ENCODE measurements at places on chromosomes 7 and 10.

DNA sequence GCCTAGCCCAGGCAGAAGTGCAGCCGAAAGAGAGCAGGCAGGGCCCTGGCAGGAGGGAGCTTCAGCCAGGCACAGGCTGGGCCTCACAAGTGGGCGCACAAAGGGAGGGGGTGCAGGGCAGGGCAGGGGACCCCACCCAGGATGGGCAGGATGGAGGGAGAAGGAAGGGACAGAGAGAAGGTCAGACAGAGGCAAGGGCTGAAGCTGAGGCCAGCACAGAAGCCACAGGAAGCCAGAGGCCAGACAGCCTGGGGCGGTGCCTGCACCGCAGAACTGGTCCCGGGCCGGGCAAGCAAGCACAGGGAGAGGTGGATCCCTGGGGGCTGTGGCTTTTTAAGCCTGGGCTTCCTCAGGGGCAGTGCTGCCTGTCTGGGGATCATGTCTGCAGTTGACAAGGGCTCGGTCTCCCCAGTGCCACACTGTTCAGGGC, 16.7 kb downstream of the NOS3 start:
- no peak for DNase-seq

DNA sequence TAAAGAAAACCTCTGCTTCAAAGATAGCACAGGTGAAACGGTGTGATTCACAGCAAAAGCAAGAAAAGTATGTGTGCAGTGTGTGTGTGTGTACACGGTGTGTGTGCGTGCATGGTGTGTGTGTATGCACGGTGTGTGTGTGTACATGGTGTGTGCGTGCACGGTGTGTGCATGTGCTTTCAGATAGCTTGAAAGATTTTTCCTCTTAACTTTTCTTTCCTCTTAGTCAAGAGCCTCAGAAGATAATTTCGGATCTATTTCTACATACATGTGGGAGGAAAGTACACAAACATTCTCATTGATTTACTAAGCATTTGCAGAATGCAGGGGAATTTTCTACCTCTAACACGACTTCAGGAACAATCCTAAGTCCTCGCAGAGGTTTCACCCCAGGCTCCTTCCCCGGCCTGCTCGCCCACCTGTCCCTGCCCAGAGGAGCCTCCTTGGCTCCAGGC, 2.9 kb downstream of the FGFR2 start:
- no peak for DNase-seq

DNA sequence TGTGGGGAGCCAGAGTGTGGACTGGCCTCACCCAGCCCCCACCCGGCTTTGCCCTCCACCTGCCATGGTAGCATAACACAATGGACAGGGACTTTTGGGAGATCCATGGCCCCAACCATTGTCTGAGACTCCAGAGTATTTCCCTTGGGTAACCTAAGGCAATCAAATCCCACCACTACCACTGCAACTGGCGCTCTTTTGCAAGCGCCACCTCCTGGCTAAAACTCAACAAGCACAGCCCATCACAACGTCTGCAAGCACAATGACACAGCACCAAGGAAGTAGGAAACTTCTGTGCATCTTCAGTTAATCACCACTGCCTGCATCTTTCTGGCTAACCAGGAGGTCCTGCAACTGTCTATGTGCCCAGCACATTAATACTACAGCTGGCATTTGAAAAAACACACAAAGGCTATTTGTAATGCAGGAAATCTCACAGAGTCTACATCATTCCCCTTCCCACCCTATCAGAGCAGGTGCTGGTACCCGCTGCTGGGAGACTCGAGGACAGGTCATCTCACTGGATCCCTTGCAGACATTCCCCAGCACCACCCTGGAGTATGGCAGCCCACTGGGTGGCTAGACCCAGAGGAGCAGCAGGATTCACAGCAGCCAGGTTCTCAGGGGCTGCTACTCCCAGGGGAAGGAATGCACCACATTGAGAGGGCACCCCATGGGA, 27.7 kb downstream of the ANKRD26 start:
- DNase-seq = no peak

DNA sequence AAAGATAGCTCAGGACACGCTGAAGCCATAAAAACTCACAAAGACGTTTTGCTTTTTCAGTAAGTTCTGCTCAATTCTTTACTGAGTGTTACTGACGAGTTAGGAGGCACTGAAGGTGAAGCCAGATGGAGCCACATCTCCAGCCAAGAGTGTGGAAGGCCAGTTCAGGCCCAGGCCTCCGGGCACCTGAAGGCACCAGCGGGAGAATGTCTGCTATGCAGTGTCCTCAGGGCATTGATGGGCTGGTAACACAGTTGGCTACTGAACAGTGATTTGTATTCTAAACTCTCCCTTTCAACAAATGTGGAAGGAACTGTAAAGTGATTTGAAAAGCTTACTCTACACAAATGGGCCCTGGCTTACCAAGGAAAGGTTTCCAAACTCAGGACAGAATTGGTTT, 64.8 kb upstream of the SVIL start:
- no peak for DNase-seq

GRCh38 chr10:80167471-80168161, 35.1 kb downstream of the PLAC9 start:
- no peak for DNase-seq

- DNase-seq = no peak
Observed at GRCh38 chr10:12649012-12649584, 299.8 kb downstream of the CAMK1D start.

GRCh38 chr10:86335831-86336230, 30.8 kb downstream of the GRID1 start:
- no peak for DNase-seq

GRCh38 chr7:38539477-38540081, 91.6 kb downstream of the AMPH start:
- DNase-seq = no peak

GRCh38 chr7:137283153-137283552, 60.4 kb downstream of the PTN start:
- DNase-seq = no peak

DNA sequence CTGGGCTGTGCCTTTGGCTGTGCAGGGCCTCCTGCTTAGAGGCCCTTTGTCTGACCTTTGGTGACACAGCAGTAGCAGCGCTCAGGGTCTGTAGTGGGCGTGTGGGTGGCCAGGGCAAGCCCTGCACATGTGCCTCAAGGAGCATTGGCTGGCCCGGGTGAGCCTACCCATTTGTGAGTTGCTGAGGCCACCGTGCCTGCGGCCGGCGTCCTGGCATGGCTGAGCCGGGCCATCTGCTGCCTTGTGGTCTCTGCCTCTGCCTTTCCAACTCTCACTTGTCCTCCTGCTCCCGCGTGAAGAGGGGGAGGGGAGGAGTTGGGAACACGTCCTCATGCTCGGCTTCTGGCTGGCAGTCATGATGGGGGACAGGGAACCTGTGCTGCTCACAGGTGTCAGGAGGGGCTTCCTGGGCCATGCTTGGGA, 9.2 kb upstream of the ORAI2 start:
- DNase-seq = no peak

GRCh38 chr10:64659311-64659710, 1138.1 kb downstream of the REEP3 start:
- DNase-seq = no peak

DNA sequence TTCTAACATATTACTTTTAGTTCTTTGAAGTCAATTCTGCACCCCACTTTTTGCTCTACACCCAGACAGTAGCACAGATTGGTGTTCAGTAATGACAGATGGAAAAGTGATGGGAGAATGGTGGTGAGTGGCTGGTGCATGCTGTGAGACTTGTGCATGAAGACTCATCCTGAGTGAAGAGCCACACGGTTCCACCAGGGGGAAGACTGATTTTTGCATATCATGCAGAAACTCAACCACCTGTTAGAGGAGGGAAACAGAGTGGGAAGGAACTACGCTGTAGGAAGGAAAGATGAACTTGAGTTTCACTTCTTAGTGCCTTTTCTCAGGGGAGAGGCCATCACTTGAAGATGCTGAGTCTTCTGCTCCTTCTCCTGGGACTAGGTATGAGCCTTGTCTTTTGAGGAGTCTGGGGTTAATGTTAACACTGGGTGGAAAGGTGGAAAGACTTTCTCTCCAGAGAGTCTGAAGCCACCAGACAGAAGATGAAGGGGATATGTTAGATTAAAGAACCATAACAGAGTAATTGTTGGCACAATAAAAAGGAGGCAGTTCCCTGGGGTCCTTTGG, 9.3 kb upstream of the PRSS1 start:
- no peak for DNase-seq

- DNase-seq = no peak
Observed at GRCh38 chr7:25578991-25579777, 350.9 kb upstream of the NPVF start.

GRCh38 chr7:12650080-12650479, 37.4 kb upstream of the ARL4A start:
- DNase-seq = no peak

DNA sequence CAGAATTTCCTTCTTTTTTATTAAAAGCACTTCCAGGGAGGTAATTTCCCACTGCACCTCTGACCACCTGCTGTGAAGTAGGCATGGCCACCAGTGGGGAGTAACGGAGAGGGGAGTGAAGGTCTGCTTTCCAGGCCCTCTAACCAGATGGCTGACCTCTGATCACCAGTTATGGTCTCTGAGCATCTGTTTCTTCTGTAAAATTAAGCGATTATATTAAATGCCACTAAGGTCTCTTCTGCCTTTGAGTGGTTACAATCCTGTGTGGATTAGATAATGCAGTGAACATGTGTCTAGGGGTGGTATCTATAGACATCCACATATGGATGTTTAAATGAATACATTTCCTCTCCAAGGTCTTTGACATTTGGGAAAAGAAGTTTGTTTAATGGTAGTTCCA, 199.6 kb downstream of the HERPUD2 start:
- no peak for DNase-seq

DNA sequence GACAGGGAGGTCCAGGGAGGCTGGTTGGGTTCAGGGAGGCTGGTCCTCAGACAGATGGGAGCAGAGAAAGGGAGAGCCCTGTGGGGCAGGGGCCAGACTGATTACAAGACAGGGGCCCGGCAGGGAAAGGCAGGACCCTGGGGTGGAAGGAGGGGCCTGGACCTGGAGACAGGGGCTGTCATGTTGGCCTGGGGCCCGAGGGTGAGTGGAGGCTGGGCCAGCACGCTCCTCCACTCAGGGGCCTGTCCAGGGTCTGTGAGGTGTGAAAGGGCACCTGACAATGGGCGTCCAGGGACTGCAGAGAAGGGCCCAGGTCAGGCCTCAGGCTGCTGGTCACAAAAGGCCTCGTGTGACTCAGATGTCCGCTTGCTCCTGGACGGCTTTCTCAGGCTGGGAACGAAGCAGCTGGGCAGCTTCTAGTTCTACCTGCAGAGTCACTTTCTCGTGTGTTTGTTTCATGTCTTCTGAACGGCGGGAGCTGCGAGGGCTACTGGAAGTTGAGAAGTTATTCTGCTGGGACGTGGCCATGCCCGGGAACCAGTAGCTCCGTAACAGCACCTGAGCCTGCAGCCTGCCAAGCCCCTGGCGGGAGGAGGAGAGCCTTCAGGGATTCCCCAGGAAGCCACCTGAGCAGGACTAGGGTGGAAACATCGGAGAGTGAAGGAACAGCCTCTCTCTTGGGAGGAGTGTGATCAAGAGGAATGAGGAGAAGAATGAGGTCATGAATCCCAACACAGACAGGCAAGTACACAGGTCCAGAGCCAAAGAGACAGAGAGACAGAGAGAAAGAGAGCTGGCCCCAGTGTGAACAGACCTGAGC, 65.8 kb downstream of the KLF6 start:
- DNase-seq = no peak

DNA sequence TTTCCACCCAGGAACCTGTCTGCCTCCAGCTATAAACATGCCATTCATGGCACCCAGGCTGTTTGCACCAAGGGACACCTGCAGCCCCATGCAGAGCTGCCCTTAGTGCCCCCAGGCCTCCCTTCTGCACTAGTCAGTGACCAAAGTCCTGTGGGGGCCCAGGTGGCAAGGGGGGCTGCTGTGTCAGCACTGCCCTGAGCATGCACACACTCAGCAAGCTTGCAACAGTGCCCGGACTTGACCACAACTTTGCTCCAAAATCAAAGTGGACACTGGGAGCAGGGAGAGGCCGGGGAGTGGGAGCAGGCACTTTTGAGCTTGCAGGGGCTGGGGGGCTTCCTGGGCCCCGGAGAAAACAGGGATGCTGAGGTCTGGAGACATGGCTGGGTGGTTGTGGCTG, 192.9 kb upstream of the MBL2 start:
- no peak for DNase-seq

DNA sequence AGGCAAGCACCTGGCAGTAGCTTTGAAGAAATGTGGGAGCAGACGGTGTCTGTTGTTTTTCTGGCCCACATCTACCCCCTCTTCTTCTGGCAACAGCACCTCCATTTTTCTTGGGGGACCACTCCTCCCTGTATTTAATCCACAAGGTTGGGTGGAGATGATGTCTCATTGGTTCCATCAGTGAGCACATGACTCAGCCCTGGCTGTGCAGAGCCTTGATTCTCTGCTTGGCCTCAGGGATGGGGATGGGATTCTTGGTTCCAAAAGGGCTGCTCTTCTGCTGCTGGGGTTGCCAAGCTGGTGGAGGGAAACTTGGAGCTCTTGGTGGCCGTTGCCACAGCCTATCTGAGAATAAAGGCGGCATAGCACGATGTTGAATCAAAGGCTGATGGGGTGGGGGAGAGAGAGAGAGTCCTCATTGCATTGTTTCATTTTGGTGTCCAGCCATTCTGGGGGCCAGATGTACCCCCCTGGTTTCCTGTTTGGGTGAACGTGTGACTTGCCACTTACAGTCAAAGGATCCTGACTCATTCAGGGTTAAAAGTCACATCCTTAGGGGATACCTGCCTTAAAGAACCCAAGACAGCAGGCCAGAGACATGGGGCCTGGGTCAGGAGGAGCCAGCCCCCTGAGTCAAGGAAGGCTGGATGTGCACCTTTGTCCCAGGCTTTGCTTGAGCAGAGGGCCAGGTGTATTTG, 25.9 kb downstream of the GRK5 start:
- DNase-seq = no peak

DNA sequence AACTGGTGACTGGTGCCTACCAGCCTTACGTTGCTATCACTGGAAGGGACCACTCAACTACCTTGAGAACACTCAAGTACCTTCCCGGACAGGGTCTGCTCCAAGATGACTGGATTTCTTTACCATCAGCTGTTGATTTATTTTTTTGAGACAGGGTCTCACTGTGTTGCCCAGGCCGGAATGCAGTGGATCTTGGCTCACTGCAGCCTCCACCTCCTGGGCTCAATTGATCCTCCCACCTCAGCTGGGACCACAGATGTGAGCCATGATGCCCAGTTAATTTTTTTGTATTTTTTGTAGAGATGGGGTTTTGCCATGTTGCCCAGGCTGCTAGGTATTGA, 45.2 kb upstream of the DLG5 start:
- no peak for DNase-seq

GRCh38 chr7:1354661-1355567, 104.4 kb downstream of the MICALL2 start:
- no peak for DNase-seq

DNA sequence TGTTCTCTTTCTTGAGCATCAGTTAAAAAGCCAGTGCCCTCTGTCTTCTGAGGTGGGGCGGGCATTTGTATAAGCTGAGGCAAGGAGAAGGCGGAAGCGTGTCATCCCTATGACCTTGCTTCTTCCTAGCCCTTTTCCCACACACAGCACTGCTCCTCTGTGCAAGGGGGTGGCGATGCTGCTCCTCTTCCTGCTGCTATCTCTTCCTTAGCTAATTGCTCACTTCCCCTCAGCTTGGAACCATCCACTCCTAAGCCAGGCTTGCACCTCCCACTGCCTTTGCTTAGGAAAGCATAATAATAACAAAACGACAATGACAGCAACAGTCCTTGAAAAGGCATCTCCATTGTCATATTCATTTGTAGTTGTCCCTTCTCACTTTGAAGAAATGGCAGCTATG, 366.9 kb downstream of the PHTF2 start:
- no peak for DNase-seq

GRCh38 chr10:105017116-105017515, 376.0 kb downstream of the SORCS3 start:
- no peak for DNase-seq

GRCh38 chr10:46106410-46107255, 60.6 kb upstream of the MSMB start:
- no peak for DNase-seq

- DNase-seq = no peak
Observed at GRCh38 chr7:34425631-34426384, 232.2 kb upstream of the NPSR1 start.

Data from activated CD8-positive, alpha-beta memory T cell treated with anti-CD3 and anti-CD28 coated beads for 1 hour (primary cell).